ENCODE measurements at places on chromosomes 16 and 17.

DNA sequence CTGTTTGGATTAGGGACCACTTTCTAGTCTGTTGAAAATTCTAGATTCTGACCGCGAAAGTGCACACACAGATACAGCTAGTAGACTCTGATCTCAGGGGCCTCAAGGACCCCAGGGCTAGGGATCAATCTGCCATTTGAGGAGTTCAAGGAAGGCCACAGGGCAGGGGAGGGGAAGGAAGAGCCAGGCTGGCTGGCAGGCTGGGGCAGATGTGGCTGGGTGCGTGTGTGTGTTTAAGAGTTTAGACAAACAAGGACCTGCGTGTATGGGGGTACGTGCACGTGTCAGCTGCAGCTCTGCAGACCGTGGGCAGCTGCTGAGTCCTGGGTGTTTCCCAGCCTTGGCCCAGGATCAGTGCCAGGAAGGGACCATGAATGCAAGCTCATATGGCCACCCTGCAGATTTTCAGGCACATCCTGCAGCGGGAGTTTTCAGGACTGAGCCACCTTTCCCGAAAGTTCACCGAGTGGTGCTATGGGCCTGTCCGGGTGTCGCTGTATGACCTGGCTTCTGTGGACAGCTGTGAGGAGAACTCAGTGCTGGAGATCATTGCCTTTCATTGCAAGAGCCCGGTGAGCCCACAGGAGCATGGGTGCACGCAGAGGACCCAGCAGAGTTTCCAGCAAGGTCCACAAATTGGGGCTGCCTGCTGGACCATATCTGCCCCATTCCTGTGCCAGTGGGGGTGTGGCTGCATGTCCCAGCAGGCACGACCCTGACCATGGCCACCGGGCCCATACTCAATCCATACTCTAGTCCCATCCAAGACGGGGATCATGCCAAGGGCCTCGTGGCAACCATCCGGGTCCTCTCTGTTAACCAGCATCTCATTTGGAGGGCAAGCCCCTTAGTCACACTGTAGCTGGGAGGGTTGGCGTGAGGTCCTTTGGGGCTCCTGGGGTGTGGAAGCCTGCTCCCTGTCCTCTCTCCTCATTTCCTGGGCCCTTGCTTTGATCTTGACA lies 10.6 kb downstream of the TRPV2 start:
- no peak for DNase-seq

DNA sequence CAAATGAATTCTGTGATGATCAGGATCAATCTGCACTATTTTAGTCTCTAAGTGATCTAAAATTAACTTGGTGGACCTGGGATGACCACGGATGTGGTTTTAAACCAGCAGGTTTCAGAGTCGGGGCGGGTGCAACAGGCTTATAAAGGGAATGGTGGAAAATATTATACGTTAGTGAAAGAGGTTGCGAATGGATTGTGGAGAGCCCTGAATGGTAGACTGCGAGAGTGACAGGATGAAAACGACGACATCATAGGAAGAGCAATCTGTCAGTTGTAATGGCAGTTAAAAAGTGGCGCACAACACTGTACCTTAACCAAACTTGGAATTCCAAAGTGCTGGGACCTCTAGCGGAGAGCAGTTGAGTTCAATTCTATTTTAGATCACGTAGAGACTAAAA lies 1.2 kb upstream of the CYB5B start:
- DNase-seq: no peak

DNA sequence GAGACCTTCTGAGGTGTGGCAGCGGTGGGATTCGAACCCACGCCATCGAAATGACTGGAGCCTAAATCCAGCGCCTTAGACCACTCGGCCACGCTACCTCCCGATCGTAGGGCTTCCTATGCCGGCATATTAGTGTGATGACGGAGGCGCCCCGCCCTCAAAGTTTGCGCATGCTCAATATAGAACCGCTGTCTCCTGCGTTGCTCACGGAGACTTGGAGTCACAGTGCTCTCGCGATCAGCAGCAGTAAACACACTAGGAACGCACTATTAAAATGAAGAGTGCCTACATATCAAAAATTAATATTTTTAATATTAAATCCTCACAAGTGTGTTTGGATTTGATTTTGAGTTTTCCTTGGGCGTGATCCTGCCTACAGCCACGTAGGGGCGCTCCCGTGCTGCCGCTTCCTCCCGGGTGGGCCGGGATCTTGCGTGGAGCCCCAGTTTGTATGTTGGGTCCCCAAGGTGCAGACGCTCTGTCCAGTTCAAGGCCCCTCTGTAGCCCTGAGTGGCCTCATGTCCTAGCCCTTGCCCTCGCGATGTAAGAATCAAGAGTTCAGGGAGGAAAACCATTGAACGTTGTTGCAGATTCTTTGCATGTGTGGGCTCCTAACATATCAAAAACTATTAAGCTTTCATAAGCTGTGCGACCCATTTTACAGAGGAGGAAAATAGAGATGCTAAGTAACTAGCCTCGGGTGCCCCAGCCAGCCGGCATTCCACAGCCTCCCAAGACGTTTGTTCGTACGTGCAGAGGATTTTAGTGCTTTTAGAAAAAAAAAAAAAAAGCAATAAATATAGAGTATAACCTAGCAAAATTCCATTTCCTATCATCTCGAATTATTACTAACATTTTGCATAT lies 10.2 kb upstream of the EEF2K start:
- DNase-seq: peak; percentile 98

- DNase-seq: no peak
Measured at GRCh38 chr16:342455-343213, 9.9 kb downstream of the AXIN1 start.

GRCh38 chr17:5418858-5419355 lies 555 bp downstream of the NUP88 start:
- DNase-seq: peak; percentile 77

DNA sequence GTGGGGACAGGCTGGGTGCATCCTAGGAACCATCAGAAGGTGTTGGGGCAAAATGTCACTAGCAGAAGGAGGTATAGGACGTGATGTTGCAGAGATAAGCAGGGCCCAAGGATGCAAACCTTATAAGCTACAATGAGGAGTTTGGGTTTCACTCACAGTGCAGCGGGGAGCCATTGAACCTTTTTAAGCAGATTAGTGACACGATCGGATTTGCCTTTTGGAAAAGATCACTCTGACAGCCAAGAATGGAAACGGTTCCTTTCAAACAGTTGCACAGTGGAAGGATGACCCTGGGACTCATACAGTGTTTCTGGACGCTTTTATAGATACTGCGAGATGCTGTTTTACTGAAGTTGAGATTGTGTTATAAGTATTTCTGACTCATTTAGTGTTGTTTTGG lies 131.8 kb upstream of the CACNG3 start:
- DNase-seq: no peak

DNA sequence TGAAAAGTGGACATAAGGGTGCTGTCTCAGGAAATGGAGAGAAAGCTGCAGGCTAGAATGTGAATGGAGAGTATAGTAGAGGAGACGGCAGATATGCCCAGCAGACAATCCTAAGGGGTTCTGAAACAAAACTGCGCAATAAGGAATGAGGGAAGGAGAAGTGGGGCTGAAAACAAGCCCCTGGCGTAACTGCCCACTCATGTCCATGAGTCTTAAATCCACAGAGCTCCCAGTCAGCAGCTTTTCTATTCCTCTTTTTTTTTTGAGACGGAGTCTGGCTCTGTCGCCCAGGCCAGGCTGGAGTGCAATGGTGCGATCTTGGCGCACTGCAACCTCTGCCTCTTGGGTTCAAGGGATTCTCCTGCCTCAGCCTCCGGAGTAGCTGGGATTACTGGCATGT lies 5.9 kb downstream of the STRADA start:
- DNase-seq: no peak

- no peak for DNase-seq
Measured at GRCh38 chr16:12020009-12020408, 43.5 kb downstream of the SNX29 start.

GRCh38 chr16:51051671-51052070 lies 99.4 kb downstream of the SALL1 start:
- DNase-seq: no peak

DNA sequence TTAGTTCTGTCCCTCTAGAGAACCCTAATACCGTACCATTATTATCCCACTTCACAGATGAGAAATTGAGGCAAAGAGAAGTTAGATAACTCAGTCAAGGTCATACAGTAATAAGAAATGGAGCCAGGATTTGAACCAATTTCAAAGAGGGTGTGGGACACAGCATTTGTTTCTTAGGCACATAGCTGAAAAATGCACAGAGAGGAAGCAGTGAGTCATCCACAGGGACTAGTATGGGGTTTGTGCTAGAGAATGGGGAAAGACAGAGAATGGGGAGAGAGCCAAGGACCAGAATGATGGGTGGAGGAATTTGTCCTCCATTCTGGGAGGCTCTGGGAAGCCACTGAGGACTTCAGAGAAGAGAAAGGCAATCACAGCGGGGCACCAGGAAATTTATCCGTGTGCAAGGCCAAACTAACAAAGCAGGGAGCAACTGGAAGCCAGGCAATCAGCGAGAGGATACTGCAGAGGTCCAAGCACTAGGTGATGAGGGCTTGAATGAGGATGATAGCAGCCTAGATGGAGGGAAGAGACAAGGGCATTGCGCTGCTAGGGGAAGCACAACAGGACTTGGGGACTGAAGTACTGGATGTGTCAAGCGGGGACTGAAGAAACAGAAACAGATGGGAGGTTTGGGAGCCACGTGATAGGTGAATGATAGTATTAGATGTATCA lies 78.1 kb upstream of the ZFHX3 start:
- DNase-seq: no peak

DNA sequence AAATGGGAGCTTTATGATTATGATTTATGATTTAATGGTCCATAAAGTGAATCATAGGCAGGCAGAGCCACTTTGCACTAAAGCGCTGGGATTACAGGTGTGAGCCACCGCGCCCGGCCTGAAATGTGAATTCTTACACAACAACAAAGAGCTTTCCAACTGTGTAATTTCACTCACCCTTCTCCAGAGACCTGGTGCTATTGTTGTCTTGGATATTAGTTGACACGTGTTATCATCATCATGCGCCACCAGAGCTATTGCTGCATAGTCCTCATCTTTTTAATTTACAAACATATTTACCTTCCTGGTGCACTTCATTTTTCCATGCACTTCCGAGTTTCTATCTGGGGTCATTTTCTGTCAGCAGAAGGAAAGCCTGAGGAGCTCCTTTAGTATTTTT lies 4.8 kb upstream of the UTS2R start:
- DNase-seq: no peak

DNA sequence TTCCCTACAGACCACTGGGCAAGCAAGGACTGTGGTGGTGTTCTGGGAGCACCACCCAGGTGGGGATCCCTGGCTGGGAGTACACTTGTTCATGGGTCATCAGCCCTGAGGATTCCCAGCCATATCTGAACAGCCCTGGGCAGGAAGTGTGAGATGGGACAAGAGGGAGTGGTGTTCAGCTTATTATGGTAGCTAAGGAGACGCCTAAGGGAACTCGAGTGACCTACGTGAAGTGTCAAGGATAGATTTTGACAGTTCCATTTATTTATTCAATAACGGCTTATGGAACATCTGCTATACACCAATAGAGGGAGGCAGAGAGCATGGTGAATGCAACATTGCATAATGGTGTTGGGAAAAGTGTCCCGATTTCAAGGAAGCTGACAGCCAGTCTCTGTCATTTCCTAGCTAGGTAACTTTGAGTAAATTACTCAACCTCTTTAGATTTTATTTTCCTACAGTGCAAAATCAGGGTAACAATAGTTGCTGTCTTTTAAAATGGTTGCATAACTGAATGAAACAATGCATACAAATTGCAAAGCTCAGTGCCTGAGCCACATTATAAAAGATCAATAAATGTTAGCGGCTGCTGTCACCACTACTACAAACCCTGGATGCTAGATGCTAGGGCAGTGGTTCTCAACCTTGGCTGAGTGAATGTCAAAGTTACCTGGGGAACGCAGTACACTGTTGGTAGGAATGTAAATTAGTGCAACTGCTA lies 534.1 kb downstream of the GRIN2A start:
- no peak for DNase-seq

DNA sequence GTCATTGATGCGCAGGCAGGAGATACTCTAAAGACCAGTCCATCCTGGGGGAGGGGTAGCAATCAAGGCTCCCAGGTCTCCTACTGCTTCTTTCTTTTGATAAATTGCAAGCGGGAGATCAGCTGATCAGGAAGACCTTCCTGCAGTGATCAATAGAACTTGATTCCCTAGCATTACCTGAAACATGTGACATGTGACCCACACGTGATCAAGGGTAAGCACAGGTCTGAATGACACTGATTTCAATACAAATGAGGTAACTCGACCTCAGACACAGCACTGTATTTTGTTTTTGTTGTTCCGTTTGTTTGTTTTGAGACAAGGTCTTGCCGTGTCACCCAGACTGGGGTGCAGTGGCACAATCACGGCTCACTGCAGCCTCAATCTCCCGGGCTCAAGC lies 39.6 kb upstream of the MLYCD start:
- no peak for DNase-seq

DNA sequence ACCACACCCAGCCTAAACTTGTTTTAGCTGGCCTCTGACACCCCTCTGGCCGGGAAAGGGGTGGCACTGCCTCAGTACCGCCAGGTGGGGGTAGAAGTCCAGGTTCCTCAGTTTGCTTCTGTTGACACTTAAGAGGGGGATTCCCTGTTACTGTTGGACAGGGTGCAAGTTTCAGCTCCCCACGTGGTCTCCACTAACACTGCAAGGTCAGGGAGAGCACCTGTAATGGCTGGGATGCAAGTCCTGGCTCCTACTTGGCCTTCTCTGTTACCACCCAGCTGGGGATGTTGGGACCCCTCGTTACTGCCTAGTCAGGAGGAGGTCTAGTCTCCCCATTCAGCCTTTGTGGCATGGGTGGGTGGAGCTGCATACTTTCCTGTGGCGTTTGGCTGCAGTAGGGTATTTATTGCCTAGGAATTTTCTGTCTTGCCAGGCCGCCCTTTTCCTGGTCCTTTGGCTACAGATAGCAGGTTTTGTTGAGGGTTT lies 10.6 kb upstream of the MFAP4 start:
- no peak for DNase-seq

DNA sequence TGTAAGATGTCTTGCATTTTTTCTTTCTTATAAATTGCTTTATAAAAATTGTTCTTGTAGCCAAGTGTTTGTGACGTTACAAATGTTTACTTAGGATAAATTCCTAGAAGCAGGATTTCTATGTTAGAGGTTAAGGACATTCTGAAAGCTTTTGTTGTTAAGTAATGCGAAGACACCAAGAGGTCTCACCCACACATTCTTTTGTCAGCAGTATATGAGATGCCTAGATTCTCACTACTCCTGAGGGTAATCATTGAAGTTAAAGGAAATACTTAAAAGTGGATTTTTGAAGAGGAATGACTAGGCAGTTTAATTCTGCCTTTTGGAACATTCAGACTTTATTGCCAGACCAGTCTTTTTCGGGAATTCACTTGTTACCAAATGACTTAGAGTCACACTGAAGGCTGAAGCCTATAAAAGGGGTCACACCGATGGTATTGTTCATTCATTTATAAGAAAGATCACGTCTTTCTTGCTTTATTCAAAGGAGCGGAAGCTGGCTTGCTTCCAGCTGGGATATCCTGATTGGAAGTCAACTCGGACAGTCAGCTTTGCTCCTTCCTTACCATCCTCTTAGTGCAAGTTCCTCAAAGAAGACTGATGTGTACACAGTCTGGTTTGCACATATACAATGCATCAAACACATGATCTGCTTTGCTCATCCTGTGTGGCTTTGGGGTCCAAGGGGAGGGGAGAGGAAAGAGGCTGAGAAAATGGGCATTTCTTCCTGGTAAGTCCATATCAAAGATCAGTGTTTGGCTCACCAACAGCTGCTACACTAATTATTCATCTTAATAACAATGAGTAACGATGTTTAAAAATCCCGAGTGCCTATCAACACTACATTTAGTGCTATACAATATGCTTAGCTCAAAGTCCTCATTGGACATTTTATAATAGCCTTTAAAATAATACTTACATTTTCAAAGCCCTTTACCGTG lies 160.0 kb downstream of the MAP2K6 start:
- no peak for DNase-seq
